Activated CD8-positive, alpha-beta memory T cell treated with anti-CD3 and anti-CD28 coated beads for 48 hours (primary cell): ENCODE measurements at places on chromosomes 12 and 14.

- DNase-seq, result no peak
Observed at GRCh38 chr12:56286044-56286830, 13.9 kb downstream of the CS start.

DNA sequence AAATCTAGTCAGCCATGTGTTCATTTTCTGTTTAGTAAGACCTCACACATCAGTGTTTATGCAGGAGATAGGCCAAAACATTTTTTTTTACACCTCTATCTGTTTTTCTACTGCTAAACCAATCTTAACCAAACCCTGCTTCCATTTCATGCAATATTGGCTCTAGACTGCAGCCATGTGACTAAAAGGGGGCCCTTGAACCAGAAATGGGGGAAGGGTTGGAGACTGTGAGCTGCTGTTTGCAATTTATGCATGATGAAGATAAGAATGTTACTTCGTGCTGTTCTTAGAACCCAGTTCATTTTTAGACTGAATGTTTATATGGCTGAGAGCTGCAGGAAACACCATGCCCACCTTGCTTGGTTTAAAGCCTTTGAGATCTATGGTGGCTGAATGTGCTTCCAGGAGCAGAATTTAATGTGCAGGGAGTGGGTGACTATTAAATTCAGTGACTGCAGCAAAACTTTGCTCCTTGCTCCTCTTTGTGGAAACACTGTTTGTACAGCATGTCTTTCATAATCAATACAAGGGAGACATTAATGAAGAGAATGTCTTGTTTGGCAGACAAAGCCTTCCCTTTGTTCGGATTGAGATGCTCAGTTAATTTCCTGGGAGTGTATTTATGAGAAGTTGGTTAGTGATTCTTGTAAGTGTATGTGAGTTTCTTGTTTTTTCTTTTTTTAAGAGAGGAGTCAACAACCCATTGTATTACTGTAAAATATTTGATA, 53.6 kb downstream of the CHST11 start:
- no peak for DNase-seq

DNA sequence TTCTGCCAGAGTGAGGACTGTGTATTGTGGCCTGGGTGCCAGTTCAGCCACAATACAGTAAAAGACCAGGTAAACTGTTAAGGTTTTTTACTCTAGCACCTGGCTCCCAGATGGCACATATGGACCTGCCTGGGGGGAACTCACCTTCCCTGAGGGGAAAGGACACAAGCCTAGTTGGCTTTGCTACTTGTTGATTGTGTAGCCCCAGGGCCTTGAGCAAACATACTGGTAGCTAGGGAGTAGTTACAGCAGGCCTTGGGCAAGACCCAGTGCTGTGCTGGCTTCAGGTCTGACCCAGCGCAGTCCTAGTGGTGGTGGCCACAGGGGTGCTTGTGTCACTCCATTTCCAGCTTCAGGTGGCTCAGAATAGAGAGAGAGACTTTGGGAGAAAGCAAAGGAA, 216.4 kb downstream of the KLHL28 start:
- DNase-seq, result no peak

DNA sequence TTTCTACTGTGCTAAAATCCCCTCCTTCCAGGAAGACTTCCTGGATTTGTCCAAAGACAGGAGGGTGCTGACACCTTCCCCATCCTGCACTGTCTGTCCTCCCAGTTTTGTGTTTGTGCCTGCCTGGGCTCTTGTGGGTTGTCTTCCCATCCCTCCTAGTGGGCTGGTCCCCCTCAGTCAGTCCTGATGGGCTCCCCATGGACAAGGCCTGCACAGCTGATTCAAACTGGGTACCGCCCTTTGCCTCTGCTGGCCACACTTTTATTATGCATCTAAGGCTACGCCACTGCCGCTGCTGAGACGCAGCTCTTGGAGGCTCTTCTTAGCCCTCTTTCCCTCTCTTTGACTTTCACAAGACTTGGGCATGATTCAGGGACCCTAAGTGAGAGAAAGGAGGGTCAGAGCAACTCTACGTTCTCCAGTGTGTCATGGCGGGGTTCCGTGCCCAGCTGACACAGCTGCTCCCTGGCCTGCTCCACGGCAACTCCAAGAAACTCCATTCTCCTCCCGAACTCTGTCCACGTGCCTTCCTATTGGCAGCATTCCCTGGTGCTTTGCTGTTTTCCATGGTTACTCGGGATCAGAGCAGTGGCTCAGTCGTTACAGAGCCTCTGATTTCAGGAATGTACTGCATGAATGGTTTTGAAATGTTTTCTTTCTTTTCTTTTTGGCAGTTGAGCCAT, 3.8 kb upstream of the KRT85 start:
- DNase-seq, result no peak

DNA sequence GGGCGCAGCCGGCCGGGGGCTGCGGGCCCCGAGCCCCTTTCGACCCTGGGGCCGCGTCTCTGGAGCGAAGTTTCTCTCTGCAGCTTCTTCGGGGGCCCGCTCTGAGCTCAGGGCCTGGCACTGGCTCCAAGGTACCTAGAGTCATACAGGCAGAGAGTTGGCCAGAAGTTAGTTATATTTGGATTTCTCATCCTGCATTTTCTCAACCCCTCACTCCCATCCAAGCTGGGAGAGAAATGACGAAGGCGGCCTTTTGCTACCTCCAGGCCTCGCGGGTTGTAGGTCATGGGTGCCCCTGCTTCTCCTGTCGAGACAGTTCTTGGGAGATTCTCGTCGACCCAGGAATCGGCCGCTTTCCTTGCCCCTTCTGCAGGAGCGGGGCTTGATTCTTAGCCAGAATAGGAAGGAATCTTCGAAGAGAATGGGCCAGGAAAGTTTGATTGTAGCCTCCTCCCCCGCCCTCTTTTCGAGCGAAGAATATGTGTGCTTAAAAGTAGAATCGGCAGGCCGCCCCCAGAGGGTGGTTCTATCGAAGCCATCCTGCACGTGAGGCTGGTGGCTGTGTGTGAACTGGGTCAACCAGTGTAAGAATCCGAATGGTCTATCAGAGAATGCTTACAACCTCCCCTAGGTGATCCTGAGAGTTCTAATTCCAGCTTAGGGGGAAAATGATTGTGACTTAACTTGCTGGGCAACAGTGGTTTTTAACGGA, 785 bp downstream of the MLEC start:
- no peak for DNase-seq

- no peak for DNase-seq
Observed at GRCh38 chr12:125324861-125325490, 259.7 kb downstream of the AACS start.

DNA sequence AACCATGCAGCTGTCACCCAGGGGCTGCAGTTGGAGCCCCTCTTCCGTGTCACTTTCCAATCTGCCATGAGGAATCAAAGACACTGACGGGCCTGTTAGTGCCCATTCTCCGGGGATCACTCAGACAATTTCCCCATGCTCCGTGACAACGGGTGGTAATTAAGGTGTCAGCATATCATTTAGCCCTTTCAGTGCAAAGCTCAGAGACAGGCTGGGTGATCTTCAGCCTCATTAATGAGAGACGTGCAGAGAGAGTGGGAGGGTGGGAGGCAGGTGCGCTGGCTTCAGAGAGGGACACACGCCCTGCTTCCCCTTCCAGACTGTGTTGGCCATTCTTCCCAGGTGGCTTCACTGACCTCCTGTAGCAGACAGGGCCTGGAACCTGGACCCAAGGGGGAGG, 58.7 kb downstream of the MVK start:
- DNase-seq, result no peak

- DNase-seq, result no peak
Observed at GRCh38 chr14:58861586-58861985, 223.8 kb downstream of the DACT1 start.

GRCh38 chr12:101881228-101881627, 3.8 kb downstream of the DRAM1 start:
- no peak for DNase-seq
